ENCODE measurements at places on chromosomes 13 and 19.

DNA sequence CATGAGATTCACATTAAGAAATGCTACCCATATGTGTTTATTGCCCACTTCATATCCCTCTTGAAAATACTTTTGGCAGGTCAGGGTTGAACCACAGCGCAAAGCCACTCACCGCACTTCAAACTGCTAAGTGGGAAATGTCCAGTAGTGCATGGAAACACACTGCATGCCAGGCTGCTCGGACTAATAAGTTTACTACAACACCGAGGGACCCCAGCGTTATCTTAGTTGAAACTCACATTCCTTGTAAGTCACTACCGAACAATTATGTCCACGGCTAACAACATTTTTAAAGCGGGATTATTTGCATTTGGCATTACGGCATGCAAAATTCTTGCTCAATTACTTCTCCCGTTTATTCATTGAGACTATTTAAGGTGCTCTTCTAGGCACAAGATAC lies 4.0 kb downstream of the BRD4 start:
- DNase-seq: no peak

DNA sequence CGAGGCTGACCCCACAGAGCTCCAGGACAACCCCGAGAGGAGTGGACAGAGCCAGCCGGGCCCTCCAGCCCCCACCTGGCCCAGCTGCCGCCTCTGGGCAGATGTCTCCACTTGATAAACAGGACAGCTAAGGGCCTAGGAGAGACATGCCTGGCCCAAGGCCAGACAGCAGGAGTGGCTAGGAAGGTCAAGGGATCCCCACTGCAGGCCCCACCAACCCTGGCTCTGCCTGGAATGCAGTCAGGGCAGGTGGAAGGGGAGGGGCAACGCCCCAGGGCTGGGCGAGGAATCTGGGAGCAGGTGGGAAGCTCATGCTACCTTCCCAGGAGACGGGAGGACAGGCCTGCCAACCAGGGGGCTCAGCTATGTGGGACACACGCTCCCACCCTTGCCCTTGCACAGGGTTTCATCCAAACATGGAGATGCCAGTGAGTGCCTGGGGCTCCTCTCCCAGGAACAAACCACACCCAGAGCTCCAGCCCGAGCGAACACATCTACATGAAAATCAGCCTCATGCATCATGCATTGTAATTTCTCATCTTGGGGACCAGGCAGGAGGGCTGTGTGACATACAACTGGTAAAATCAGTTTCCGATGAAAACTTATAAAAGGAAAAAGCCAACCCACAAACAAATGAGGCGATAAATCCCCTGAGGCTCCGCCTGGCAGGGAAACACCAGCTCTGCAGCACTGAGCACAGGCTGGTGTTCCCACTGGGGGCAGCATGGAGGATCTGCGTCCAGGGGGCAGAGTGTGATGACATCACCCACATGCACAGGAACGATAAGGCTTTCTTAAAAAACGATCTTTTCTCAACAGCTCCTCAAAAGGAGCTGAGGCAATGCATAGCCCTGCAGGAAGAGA lies 25.0 kb downstream of the SH3GL1 start:
- peak; percentile 93 for DNase-seq

DNA sequence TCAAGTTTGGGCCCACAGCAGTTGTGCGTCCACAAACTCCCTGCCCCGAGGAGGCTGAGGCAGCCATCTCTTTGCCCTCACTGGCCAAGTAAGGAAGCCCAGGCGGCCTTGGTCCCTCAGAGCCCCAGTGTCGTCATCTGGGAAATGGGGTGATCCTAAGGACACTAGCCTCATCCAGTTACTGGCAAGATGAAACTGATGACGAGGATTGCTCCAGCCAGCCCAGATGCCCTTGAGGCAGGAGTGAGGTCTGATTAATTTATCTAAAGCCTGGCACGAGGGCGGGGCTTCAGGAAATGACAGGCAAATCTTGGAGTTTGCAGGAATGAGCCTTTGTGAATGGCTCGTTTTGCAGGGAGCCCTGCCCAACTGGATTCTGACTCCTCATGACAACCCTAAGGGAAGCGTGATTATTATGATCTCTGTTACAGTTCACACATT lies 5.6 kb downstream of the LIPE start:
- peak; percentile 50 for DNase-seq

GRCh38 chr13:113813749-113814434 lies 50.0 kb downstream of the GAS6 start:
- no peak for DNase-seq

DNA sequence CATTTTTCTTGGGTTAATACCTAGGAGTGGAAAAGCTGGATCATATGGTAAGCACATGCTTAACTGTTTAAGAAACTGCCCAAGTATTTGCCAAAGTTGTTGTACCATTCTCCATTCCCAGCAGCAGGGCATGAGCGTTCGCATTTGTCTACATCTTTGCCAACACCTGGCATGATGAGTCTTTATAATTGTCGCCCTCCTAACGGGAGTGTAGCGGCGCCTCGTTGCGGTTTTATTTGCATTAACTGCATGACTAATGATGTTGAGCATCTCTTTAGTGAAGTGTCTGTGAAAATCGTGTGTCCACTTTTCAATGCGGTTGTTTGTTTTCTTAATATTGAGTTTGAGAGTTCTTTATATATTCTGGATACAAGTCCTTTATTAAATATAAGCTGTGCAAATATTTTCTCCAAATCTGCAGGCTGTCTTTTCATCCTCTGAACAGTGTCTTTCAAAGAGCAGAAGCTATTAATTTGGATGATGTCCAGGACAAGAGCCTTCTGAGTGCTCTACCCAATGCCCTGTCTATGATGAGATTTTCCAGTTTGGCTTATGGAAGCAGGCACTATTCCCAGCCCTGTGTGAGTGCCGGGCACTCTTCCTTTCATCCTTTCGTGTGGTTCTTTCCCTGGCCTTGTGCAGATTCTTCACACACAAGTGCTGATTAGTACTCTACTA lies 202.0 kb downstream of the FOXO1 start:
- no peak for DNase-seq

DNA sequence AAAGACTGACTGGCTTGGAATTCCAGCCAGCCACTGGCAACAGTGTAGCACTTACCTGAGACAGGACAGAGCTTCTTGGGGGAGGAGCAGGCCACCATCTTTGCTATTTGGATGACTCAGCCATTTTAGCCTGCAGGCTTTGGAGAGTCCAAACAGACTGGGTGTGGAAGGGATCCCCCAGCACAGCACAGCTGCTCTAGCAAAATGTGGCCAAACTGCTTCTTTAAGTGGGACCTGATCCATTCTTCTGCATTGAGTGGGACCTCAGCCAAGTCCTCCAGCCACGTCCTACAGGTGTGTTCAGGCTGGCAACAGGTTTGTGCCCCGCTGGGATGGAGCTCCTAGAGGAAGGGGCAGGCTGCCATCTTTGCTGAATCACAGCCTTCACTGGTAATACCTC lies 80.0 kb downstream of the NDFIP2 start:
- DNase-seq: no peak

DNA sequence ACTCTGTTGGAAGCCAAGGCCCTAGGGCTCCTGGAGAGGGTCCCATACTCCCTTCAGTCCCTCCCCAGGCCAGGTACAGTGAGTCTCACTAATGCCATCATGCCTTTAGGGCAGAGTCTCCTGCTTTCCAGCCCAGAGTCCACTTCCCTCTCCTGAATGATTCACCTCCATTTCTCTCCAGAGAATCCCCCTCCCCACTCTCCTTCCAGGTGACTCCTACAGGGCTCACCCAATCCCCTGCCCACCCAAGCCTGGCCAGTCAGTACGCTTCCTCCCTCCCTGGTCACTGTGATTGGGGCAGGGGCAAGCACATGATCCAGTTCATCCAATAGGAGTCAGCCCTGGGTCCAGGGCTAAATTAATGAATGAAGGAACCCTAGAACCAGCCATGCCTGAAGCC lies 35.0 kb upstream of the PNMA8B start:
- peak; percentile 89 for DNase-seq

DNA sequence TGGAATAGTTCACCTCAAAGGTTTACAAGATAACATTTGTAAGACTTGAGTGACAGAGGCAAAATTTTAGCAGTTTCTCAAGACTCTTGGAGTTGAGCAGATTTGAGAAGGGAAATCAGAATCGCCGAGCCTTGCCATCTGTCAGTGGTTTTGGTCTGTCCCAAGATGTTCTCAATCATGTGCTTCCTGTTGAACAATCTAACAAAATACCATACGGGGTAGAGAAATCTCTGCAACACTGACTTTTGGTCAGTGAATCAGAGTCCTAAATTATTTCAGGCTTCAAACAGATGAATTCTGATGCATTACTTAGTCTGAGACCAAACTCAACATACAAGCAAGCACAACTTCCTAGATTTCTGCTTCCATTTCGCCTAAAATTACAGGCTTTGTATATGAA lies 3.8 kb downstream of the KCTD12 start:
- peak; percentile 61 for DNase-seq

- peak; percentile 0 for DNase-seq
These were observed 8.7 kb downstream of the MEGF8 start for GRCh38 chr19:42333975-42334696.

DNA sequence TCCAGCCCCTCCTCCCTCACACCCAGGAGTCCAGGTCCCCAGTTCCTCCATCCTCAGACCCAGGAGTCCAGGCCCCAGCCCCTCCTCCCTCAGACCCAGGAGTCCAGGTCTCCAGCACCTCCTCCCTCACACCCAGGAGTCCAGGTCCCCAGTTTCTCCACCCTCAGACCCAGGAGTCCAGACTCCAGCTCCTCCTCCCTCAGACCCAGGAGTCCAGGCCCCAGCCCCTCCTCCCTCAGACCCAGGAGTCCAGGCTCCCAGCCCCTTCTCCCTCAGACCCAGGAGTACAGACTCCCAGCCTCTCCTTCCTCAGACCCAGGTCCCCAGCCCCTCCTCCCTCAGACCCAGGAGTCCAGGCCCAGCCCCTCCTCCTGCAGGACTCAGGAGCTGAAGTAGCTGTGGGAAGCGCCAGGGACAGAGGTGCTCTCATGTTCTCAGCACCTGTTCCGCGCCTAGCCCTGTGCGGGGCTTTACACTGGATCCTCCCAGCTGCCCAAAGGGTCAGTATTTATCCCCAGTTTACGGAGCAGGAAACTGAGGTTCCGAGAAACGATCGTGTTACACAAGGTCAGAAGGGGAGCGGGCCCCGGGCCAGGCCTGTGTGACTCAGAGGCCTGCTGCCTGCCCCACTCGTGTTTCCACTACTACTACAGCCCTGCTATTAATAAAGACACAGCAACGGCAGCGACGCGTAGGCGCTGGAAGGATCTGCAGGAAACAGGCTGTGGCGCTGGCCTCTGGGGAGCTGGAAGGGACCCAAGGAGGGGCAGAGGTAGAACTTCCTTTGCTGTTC lies 1.7 kb upstream of the SBK3 start:
- DNase-seq: peak; percentile 97

DNA sequence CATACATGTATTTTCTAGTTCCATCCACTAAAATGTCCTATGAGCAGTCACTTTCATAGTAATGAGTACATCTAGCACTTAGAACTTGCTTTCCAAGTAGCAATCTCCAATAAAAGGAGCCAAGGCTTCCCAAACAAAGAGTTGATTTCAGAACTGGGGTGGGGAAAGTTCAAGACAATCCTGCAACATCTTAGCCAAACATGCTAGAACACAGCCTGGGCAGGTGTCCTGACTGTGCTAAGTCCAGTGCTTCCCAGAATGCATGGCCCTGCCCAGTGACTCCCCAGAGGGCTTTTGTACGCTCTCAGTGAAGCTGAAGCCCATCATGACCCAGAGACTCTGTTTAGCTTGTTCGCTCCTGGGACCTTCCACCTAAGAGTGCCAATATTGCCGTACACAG lies 106.7 kb upstream of the UBAC2 start:
- no peak for DNase-seq

DNA sequence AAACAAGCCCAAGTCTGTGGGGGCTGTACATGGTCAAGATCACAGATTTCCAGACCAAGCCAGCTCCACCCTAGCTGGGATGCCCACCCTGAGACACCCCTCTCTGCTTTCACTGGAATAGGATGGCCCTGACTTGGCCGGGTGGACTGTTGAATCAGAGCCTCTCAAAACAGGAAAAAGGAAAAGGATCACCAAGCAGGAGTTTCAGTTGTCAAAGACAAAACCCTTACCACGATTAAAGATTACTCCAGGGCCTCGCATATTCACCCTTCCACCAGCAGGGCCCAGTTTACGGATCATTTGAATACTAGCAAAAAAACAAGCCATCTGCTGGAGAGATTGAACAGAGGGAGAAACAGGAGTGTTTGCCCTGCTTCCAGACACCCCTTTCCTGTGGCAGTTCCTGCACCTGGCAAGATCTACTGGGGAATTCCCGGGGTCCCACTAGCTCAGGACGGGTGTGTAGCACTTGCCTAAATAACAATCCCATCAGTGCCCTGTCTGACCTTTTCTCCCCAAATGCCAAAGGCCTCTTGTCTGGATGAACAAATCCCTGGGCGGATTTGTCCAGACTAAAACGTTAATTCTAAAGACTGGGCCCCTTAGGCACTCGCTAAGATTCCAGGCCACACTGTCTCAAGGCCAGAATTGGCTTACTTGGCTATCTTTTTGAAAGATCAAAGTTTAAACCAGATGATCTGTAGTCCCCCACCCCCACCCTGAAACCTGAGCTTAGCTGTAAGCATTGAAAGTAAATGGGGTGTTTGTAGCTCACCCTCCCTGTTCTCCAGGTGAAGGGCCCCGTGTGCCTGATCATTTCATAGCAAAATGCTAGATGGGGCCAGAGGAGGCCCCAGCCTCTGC lies 38.4 kb downstream of the ACTN4 start:
- DNase-seq: peak; percentile 86

GRCh38 chr19:23312515-23312914 lies 62.3 kb upstream of the ZNF724 start:
- DNase-seq: no peak

GRCh38 chr19:56324436-56324835 lies 9.8 kb upstream of the ZSCAN5A start:
- no peak for DNase-seq

- DNase-seq: no peak
These were observed 44.9 kb downstream of the SERTM1 start for GRCh38 chr13:36718686-36719085.

All from osteoblast (primary cell).